Neural crest cell (in vitro differentiated cells): ENCODE measurements at places on chromosomes 1 and 21.

- no peak overlapping the region for H3K27ac ChIP-seq
- no peaks in the 10 kb centered on the region for H3K27me3 ChIP-seq
- H3K4me3 ChIP-seq = peak overlapping the region; percentile 92
- DNase-seq = no peak
Measured at GRCh38 chr1:248823517-248824001, 2.2 kb downstream of the SH3BP5L start.

GRCh38 chr1:50982611-50983010, 12.6 kb downstream of the CDKN2C start:
- no peak for DNase-seq
- peaks cover 93% of the 10 kb centered on the region for H3K27me3 ChIP-seq
- H3K4me3 ChIP-seq = no peak overlapping the region
- H3K4me1 ChIP-seq = peaks cover 5% of the 10 kb centered on the region

GRCh38 chr1:59041646-59042277, 255.1 kb upstream of the FGGY start:
- no peak overlapping the region for H3K27ac ChIP-seq
- no peaks in the 10 kb centered on the region for H3K36me3 ChIP-seq
- DNase-seq = no peak
- H3K4me3 ChIP-seq = no peak overlapping the region
- no peaks in the 10 kb centered on the region for H3K27me3 ChIP-seq
- no peaks in the 10 kb centered on the region for H3K4me1 ChIP-seq

- H3K4me1 ChIP-seq = peaks cover 4% of the 10 kb centered on the region
- H3K27ac ChIP-seq = no peak overlapping the region
- H3K4me3 ChIP-seq = no peak overlapping the region
Measured at GRCh38 chr1:29218223-29218622, 12.5 kb downstream of the MECR start.

- H3K27ac ChIP-seq = peak overlapping the region; percentile 88
- no peak overlapping the region for H3K4me3 ChIP-seq
- DNase-seq = no peak
- no peaks in the 10 kb centered on the region for H3K27me3 ChIP-seq
- H3K36me3 ChIP-seq = peaks cover under 1% of the 10 kb centered on the region
Measured at GRCh38 chr1:87449348-87449963, 120.8 kb downstream of the LMO4 start.

DNA sequence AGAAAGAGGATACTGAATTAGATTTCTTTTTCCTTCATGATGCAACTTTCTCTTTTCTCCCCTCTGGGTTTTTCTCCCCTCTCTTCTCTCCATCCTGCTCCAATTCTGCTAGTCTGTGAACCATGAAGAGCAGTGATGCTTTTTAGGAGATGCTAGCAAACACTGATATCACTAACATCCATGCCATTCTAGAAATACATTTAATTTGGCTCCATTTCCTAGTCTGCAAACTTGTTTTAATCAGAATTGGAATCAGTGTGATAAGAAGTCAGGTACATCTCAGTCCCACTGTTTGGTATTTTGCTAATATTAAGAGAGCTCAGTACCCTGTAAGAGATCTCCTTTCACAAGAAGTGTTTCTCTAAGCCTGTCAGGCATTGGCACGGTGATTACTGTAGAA, 437.1 kb downstream of the RWDD3 start:
- no peak overlapping the region for H3K27ac ChIP-seq
- no peak for DNase-seq
- no peaks in the 10 kb centered on the region for H3K4me1 ChIP-seq
- H3K27me3 ChIP-seq = no peaks in the 10 kb centered on the region

DNA sequence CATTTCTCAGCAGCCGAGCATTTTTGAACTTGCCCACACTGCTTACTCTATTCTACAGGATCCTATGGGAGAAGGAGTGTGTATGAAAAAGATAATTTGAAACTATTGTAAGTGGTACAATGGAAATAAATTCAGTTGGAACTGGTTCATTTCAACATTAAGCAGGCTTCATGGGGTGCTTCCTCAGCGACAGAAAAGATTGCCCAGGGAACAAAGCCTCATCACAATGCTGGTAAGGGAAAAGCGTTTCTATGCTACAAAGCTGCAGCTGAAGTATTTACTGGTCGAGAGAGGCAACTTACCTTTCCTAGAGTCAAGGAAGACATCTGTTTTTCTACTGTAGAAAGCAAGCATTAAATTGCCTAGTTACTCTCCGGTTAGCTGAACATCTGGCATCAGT, 568.2 kb upstream of the ZP4 start:
- DNase-seq = no peak
- no peaks in the 10 kb centered on the region for H3K27me3 ChIP-seq
- H3K27ac ChIP-seq = peak overlapping the region; percentile 94
- peaks cover 29% of the 10 kb centered on the region for H3K4me1 ChIP-seq

- H3K27ac ChIP-seq = no peak overlapping the region
- no peaks in the 10 kb centered on the region for H3K27me3 ChIP-seq
- H3K36me3 ChIP-seq = no peaks in the 10 kb centered on the region
Measured at GRCh38 chr1:72037745-72038343, 244.5 kb downstream of the NEGR1 start.

DNA sequence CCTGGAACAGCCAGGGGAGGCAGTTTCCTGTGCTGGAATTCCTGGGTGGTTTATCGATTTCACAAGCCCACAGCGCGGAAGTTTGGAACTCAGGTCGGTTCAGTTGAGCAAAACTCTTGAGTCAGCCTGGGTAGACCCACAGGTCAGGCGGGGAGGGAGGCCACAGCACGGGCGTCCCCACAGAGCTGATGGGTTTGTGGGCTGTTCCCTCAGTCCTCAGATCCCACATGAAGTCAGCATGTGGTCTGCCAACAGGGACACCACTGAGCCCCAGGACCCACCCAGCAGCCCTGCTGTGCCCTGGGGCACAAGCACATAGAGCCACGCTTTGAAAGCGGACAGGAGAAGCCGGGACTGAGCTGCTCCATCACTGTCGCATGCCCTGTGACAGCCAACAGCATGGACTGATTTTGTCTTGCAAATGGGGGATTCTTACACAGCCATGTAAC, 17.4 kb downstream of the BMP8A start:
- peaks cover 5% of the 10 kb centered on the region for H3K4me1 ChIP-seq
- H3K36me3 ChIP-seq = no peaks in the 10 kb centered on the region
- no peak for DNase-seq
- H3K27ac ChIP-seq = no peak overlapping the region
- H3K27me3 ChIP-seq = peaks cover 16% of the 10 kb centered on the region

GRCh38 chr1:1777583-1777899, 729 bp downstream of the NADK start:
- peaks cover 34% of the 10 kb centered on the region for H3K27me3 ChIP-seq
- no peak for DNase-seq
- peaks cover 49% of the 10 kb centered on the region for H3K4me1 ChIP-seq
- peaks cover 12% of the 10 kb centered on the region for H3K36me3 ChIP-seq
- no peak overlapping the region for H3K27ac ChIP-seq
- H3K4me3 ChIP-seq = peak overlapping the region; percentile 95

- H3K36me3 ChIP-seq = no peaks in the 10 kb centered on the region
- H3K27ac ChIP-seq = no peak overlapping the region
- no peak overlapping the region for H3K4me3 ChIP-seq
Measured at GRCh38 chr1:64701886-64702285, 43.0 kb upstream of the RAVER2 start.

DNA sequence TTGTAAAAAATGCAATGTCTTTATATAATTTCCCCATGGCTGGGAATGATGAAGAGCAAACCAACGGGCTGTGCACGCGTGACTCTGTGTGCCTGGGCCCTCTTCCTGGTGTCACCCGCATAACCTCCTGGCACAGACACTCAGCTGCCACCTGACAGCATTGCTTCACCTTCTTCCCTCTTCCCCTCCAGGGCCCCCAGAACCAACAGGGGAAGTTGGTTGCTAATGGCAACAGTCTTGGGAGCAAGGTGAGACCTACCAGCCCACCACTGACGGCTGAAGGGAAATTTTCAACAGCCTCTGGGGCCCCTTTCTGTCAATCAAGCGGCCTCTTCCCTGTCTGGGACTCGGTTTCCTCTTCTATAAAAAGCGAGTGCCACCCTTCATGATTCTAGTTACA, 33.2 kb downstream of the SSBP3 start:
- no peak overlapping the region for H3K27ac ChIP-seq
- no peaks in the 10 kb centered on the region for H3K27me3 ChIP-seq
- H3K4me1 ChIP-seq = peaks cover 54% of the 10 kb centered on the region
- peaks cover 8% of the 10 kb centered on the region for H3K36me3 ChIP-seq
- no peak for DNase-seq

DNA sequence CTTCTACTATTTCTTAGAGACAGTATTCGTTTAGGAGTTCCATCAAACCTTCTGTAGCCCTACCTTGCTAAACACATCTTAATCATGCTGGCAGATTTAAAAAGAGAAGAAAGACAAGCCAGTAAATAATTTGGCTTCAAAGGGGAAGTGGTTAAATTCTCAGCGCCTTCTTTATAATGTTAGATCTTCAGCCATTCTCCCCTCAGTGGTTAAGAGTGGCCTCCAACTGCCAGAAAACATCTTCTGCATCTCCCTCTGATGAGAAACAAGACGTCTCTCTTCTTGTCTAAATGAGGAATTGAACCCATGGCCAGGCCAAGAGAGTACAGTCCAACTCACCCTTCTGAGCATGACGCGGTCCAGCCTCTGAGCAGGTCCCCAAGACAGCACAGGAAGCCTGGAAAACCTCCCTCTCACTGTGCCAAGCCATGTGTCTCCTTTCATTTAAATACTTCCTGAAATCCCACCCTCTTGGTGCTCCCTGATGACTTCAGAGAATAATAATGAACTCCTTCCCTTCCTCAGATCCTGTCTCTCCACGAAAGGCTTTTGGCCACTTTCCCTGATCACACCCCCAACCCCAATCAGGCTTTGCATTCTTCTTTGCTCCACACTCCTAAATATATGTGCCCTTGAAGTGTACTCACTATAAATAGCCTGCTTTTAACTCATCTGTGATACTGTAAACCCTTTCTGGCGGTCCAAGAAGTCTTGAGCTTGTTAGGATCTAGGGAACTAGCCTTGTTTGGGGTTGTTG, 16.4 kb upstream of the LRRC52 start:
- H3K27me3 ChIP-seq = peaks cover 10% of the 10 kb centered on the region
- peak overlapping the region; percentile 22 for H3K27ac ChIP-seq
- no peak for DNase-seq
- peaks cover 11% of the 10 kb centered on the region for H3K4me1 ChIP-seq
